ENCODE measurements at places on chromosomes 2 and 18.
A peak's percentile ranks its signal among the peaks of the same experiment; 100 is the strongest.

- DNase-seq = no peak
Observed at GRCh38 chr2:59804732-59805131, 748.7 kb downstream of the BCL11A start.

- DNase-seq = peak; percentile 21
Observed at GRCh38 chr2:35410431-35411061, 945.0 kb upstream of the CRIM1 start.

GRCh38 chr2:100291152-100291970, 30.9 kb downstream of the LONRF2 start:
- peak; percentile 12 for DNase-seq

- DNase-seq = peak; percentile 57
Observed at GRCh38 chr2:24421668-24422067, 61.3 kb upstream of the ITSN2 start.

- no peak for DNase-seq
Observed at GRCh38 chr2:19214682-19215391, 143.6 kb downstream of the OSR1 start.

GRCh38 chr18:61946449-61946848, 53.6 kb upstream of the RNF152 start:
- no peak for DNase-seq

DNA sequence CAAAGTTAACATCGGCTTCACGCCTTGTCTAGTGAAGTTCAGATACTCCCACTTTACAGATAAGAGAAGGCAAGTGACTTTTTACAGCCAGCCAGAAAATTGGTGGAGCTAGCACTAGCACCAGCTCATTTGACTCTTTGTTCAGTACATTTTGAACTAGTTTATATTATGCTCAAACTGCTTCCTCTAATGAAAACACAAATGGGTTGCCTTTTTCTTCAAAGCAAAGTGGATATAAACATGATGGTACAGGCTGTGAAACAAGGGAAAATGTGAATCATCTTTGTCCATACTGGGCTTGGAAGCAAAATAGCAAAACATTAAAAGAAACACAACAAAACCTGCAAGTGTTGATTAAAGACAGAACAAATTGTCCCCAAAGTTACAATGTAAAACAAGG, 99.6 kb upstream of the LHCGR start:
- DNase-seq = no peak

- no peak for DNase-seq
Observed at GRCh38 chr2:168003876-168004275, 243.5 kb downstream of the STK39 start.
